Stimulated activated CD8-positive, alpha-beta memory T cell treated with anti-CD3 and anti-CD28 coated beads, Interleukin-4, amount 100 ng/mL, for 1 hour (primary cell): ENCODE measurements at places on chromosomes 7 and 10.

DNA sequence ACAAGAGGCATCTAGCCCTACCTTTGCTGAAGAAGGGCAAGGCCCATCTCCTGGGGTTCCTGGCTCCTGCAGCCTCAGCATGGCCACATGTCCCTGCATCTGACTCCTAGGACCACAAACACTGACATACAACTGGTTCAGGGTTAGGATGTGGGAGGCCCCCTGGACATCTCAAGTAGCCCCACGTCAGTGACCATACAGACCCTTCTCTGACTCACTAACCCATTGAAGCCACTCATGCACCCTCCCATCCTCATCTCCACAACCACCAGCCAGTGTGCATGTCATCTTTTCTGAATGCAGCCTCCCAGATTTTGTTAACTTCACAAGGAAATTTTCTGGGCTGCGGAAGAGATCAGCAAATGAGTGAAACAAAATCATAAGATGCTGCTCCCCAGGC is 18.2 kb downstream of the TMEM176B start:
- DNase-seq, result no peak

GRCh38 chr10:14879124-14879927 is 660 bp downstream of the SUV39H2 start:
- DNase-seq, result no peak

DNA sequence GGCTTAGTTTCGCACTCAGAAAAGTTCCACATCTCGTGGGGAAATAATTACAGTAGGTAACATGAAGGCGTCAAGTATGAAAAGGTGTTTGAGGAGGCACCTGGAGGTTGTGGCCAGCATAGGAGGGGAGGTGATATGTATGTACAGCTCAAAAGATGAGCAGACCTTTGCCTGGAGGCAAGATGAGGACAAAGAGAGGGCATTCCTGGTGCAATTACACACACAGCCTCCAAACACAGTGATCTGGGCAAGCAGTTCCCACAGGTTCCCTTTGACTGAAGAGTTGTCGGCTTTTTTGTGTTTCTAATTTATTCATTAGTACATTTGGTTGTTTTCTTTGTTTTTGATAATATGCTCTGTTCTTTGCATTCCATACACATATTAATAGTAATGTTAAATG is 46.9 kb downstream of the CDK14 start:
- DNase-seq, result no peak

- DNase-seq, result no peak
These were observed 83.3 kb downstream of the PAX2 start for GRCh38 chr10:100828738-100829096.

DNA sequence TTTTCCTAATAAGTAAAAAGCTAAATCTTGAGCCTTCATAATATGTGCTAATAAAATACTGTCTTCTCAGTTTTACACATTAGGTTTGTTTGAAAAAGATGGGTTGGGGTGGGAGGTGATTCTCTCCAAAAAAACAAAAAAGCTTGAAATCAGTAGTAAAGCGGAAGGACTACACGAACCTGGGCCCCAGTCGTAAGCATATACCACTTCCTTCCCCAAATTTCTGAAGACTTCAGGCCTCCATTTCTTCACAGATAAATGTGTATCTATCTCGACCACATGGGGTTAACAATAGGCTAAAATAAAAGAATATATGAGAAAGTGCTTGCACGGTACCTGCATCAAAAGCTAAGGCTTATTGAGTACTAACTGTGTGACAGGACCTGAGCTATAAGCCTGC is 51.6 kb upstream of the PAX2 start:
- no peak for DNase-seq

GRCh38 chr7:139479620-139480019 is 3.9 kb downstream of the KLRG2 start:
- no peak for DNase-seq

DNA sequence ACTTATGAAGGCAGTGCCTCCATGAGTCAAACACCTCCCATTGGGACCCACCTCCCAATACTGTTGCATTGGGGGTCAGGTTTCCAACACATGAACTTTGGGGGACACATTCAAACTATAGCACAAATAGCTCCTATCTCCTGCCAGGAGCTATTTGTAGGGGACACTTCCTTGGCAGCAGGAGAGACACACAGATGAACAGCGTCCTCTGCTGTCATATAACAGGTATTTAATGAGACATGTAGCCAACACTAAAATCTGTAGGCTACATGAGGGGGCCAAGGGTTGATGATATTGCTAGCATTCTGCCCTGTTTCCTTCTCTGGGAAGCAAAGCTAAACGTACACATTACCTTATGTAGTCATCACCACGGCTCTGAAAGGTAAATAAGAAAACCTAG is 2.6 kb upstream of the GPR26 start:
- no peak for DNase-seq

- DNase-seq, result no peak
These were observed 112.6 kb downstream of the WDR37 start for GRCh38 chr10:1168763-1169162.

- DNase-seq, result no peak
These were observed 3.8 kb downstream of the ZNF655 start for GRCh38 chr7:99562114-99562784.

- no peak for DNase-seq
These were observed 128.8 kb upstream of the FZD8 start for GRCh38 chr10:35770817-35771355.

DNA sequence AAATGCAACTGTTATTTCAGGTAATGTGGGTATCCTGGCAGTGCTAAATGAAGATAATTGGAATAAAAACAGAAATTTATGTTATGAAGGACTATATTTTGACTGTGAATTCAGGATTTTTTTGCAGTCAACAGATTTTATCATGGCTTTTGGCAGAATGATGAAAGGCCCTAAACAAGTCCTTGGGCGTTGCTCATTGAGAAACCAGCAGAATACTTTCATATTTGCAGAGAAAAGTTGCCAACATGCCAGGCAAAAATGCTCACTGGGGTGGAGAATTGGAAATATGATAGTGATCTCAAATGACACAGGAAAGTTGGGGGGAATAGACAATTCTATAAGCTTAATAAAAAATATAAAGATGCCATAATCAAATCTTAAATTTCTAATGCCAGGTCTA is 121.1 kb downstream of the GPR85 start:
- DNase-seq, result no peak

- no peak for DNase-seq
These were observed 357.7 kb upstream of the LRRN3 start for GRCh38 chr7:110733221-110733620.

GRCh38 chr10:119250641-119251314 is 43.4 kb downstream of the GRK5 start:
- no peak for DNase-seq

DNA sequence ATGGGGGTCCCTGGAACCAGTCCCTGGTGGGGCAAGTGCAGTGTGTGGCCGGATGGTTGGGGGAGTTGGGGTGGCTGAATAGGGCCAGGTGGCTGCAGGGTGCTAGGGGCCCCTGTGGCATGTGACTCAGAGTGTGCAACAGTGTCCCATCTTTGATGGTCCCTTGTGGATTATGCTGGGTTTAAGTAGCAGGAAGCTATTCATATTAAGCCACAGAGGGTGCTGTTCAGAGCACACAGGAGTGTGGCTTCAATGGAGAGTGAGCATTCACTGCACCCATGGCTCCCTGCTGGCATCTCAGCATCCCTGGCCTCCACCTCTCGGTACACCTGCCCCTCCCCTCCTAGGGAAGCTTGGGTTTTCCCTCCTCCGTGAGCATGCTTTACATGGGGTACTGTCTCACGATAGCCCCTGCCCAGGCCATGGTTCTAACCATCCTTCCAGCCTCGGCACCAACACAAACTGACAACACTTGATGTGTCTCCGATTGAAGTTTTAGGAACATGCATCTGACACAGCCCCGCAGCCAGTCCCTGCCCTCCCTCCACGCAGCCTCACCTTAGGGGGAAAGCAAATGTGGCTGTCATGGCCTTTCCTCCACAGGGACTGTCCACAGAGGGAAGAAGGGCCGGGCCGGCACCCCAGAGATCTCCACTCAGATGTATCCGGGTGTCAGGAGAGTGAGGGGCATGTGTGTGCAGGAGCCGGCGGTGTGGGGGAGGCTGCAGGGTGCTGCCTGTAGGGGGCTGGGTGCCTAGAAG is 30.4 kb upstream of the PPIF start:
- DNase-seq, result no peak
